HFFc6 (cell line): ENCODE measurements at places on chromosomes 2 and 18. TPM values are rescaled to one million over a fixed set of nuclear protein-coding genes. Genes with fewer than 3 reads are reported as not detected.
A peak's percentile ranks its signal among the peaks of the same experiment; 100 is the strongest.

DNA sequence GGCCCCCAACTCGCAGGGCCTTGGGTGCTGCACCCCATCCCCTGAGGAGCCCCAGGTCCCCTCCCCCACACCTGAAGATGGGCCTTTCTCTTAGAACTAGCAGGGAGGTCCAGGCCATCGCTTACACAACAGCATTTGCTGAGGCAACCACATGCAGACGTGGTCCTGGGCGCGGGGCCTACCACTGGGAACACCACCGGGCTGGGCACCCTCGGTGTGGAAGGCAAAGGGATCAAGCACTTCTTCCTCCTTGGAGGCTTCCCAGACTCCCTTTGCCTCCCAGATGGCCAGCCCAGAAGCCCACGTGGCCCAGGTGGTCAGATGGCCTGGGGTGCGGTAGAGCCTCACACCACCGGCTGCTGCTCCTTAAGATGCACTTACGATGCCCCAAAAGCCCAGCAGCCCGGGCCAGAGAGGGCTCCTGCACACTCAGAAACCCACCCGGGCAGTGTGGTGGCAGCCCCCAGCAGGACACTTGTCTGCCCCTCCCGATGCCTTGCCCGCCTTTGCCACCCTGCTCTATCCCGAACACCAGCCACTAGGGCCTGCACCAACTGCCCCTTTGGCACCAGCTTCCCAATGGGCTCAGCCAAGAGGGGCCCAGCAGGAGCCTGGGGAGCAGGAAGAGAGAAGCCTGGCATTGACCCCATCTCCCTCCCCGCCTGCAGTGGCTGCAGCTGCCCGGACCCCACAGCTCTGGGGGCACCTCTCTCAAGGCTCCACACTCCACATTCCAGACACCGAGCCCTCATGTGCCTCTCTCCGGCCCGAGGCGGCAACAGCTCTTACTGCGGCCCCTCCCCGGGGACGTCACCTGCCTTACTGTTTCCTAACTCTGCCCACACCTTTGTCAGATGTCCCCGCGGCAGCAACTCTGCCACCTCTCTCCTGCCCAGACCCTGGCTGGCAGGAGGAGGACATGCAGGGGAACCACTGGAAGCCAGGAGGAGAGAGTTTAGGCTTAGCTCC, 13.9 kb upstream of the MLPH start:
- peaks cover 44% of the 10 kb centered on the region for H3K4me1 ChIP-seq
- peak overlapping the region; percentile 97 for H3K27ac ChIP-seq

DNA sequence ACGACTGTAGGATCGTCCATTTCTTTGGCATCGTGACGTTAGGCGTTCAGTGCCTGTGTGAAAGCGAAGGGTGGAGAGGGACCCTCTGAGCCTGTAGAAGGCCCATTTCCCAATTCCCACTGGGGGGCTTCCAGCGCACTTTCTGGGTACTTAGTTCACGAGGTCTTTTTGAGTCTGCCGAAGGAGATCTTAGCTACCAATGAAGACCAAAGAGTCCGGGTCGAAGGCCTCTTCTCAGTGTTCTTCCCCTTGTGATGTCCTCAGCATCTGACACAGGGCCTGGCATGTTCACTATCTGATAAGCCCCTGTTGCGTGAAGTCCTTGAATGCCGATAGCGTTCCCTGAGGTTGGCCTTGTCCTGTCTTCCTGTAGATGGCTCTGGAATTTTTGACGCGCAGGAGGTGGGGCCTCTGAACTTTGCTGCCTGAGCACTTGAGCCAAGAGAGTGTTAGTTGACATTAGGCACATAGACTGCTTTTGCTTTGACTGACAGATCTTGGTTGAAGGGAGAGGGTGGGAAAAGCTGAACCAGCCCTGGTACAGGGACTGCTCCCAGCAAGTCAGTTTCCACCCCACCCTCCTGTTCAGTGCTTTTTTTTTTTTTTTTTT, 52.8 kb downstream of the LDLRAD4 start:
- H3K27ac ChIP-seq: no peak overlapping the region
- H3K4me3 ChIP-seq: no peak overlapping the region
- no peaks in the 10 kb centered on the region for H3K4me1 ChIP-seq
- H3K27me3 ChIP-seq: peaks cover 16% of the 10 kb centered on the region
- H3K36me3 ChIP-seq: no peaks in the 10 kb centered on the region

TP53I3 gene
- 50.5 to 63.7 TPM (median 54.8 TPM) in 3 replicates for total RNA-seq

PROC gene
- total RNA-seq: not detected in 3 replicates

LAMA3 gene
- total RNA-seq: 0.60 to 1.6 TPM (median 1.3 TPM) in 3 replicates

GPR55 gene
- total RNA-seq: not detected in 2 replicates

GRCh38 chr2:168096158-168096557, 151.2 kb downstream of the STK39 start:
- H3K36me3 ChIP-seq: peaks cover 12% of the 10 kb centered on the region; the same call in 1 of the 2 replicates
- no peaks in the 10 kb centered on the region for H3K4me1 ChIP-seq
- no peaks in the 10 kb centered on the region; the same call in 1 of the 2 replicates for H3K27me3 ChIP-seq
- H3K4me3 ChIP-seq: no peak overlapping the region

DNA sequence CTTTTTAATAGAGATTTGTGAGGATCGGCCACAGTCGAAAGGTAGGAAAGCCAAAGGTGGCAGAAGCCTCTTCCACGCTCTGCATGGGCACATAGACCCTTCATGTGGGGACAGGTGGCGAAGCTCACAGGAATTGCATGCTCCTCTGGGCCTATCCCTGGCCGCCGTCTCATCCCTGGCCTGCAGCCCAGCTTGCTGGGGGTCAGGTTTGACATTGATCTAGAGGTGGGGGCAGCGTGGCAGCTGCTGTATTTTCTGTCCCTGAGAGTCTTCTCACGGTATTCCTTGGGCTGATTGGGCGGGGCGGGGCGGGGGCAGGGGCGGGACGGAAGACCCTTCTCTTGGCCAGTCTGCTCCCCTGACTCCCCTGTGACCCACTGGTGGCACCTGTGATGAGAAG, 48.9 kb downstream of the STK25 start:
- H3K4me1 ChIP-seq: no peaks in the 10 kb centered on the region
- no peak overlapping the region for H3K27ac ChIP-seq
- no peak for DNase-seq
- no peaks in the 10 kb centered on the region for H3K36me3 ChIP-seq

DNA sequence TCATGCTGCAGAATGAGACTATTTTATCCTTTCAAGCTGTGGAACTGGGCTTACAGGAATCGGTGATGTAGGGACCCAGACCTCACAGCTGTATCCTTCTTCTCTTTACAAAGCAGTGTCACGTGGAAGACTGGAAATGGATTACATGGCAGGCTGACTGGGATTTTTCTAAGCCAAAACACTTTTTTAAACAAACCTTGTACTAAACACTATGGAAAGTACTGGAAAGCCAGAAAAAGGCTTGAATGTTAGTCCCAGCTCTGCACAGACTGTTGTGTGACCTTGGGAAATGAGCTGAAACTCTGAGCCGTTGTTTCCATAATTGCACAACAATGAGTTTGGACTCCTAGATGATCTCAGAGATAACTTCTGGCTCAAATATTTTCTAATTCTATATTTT, 7.6 kb upstream of the ADAM23 start:
- DNase-seq: no peak
- H3K36me3 ChIP-seq: no peaks in the 10 kb centered on the region
- H3K27me3 ChIP-seq: peaks cover 7% of the 10 kb centered on the region
- no peak overlapping the region for H3K27ac ChIP-seq

- peak overlapping the region; percentile 84 for H3K4me3 ChIP-seq
- H3K27ac ChIP-seq: peak overlapping the region; percentile 47; the same call in 1 of the 2 replicates
- H3K4me1 ChIP-seq: peaks cover 15% of the 10 kb centered on the region
- peaks cover 9% of the 10 kb centered on the region for H3K27me3 ChIP-seq
- DNase-seq: no peak
Observed at GRCh38 chr18:35581898-35582641, 530 bp downstream of the GALNT1 start.

DNA sequence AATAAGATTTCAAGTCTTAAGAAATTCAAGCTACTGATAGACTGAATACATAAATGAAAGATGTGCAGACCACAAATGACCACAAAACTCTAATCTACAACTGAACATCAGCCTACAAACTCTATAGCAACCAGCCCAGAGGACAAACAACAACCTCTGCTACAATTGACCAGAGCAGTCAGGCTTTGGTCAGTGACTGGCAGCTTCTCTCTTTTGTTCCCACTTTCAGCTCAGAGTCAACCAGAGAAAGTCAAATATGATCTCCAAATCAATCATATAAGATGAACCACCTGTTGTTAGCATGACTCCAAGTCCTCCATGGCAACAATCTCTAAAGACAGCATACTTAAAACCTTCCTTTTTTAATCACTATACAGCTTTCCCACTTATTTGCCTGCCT, 996.2 kb downstream of the SUCLG1 start:
- H3K4me1 ChIP-seq: no peaks in the 10 kb centered on the region
- no peak overlapping the region for H3K4me3 ChIP-seq
- no peak for DNase-seq
- no peak overlapping the region for H3K27ac ChIP-seq
- H3K36me3 ChIP-seq: no peaks in the 10 kb centered on the region

SCN7A gene
- total RNA-seq: 0.05 TPM in 1 of 3 replicates, not detected in the others

- DNase-seq: no peak
- H3K27me3 ChIP-seq: peaks cover 28% of the 10 kb centered on the region
Observed at GRCh38 chr2:109635426-109636304, 21.5 kb downstream of the SOWAHC start.

FBXO41 gene
- total RNA-seq: 0.60 to 1.6 TPM (median 0.77 TPM) in 3 replicates

GRCh38 chr2:114068438-114068837, 178.5 kb downstream of the ACTR3 start:
- no peak for DNase-seq
- no peak overlapping the region for H3K27ac ChIP-seq
- H3K27me3 ChIP-seq: peaks cover 14% of the 10 kb centered on the region; the same call in 1 of the 2 replicates
- no peaks in the 10 kb centered on the region for H3K4me1 ChIP-seq
- H3K4me3 ChIP-seq: no peak overlapping the region

DNA sequence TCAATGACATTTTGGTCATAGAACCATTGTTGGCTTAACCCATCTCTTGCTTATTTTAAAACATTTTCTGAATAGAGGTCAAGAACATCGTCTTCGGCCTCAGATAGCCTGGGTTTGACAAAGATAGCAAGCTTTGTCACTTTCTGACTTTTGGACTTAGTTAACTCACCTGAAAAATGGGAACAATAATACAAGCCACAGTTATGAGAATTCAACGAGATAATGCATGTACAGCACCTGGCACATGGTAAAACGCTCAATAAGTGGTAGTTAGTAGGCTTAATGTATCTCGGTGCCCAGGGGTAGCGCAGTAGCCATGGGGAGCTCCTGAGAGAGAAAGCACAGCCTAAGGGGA, 446 bp upstream of the COPS7B start:
- no peak for DNase-seq
- peak overlapping the region; percentile 67 for H3K27ac ChIP-seq
- H3K4me3 ChIP-seq: peak overlapping the region; percentile 94
- H3K36me3 ChIP-seq: no peaks in the 10 kb centered on the region
- peaks cover 50% of the 10 kb centered on the region for H3K4me1 ChIP-seq

DNA sequence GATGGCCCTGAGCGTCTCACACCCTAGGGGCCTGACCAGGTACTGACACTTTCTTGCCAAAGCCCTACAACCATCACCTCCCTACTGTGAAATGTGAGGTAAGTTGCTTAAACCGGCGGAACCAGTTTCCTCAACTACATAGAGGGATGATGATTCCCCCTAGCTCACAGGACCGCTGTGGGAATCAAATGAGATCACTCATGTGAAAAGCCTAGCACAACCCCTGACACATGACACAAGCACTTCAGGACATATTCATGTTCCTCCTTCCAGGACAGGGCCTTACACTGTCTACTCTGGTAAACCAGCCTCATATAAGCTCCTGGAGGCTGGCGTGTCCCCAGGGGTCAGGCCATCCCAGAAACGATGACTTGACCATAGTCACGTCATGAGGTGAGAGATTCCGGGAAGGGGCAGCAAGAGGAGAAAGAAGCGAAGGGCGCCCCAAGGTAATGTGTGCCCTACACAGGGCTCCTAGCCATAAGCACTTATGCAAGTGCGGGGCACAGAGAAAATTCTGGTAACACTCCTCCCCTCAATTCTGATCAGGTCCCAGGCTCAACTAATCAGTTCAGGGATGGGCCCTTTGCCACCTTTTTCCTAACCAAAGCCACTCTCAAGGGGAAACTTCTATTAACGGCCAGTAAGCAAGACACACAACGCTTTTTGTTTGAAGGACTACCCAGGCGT, 49.5 kb downstream of the C2orf42 start:
- peaks cover 2% of the 10 kb centered on the region for H3K27me3 ChIP-seq
- H3K4me1 ChIP-seq: peaks cover 38% of the 10 kb centered on the region

DNA sequence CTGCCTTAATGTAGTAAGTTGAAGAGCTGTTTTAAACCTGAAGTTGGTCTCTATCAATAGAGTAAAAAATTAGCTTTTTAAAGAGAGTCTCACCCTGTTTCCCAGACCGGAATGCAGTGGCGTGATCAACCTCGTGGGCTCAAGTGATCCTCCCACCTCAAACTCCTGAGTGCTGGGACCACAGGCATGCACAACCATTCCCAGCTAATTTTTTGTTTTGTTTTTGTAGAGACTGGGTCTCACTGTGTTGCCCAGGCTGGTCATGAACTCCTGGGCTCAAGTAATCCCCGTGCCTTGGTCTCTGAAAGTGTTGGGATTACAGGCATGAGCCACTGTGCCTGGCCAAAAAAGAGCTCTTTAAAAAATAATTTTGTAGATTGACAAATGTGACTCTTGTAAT, 40.3 kb downstream of the CRIM1 start:
- H3K27me3 ChIP-seq: peaks cover 26% of the 10 kb centered on the region
- no peak for DNase-seq
- no peaks in the 10 kb centered on the region; the same call in 1 of the 2 replicates for H3K4me1 ChIP-seq

- H3K4me3 ChIP-seq: no peak overlapping the region
- no peaks in the 10 kb centered on the region for H3K36me3 ChIP-seq
- H3K4me1 ChIP-seq: no peaks in the 10 kb centered on the region
- no peak overlapping the region for H3K27ac ChIP-seq
Observed at GRCh38 chr2:128775217-128775913, 456.7 kb upstream of the HS6ST1 start.

GRCh38 chr2:49113046-49113445, 41.3 kb downstream of the FSHR start:
- no peaks in the 10 kb centered on the region for H3K4me1 ChIP-seq
- H3K4me3 ChIP-seq: no peak overlapping the region
- no peak overlapping the region for H3K27ac ChIP-seq
- H3K27me3 ChIP-seq: no peaks in the 10 kb centered on the region
- no peak for DNase-seq

- no peaks in the 10 kb centered on the region for H3K4me1 ChIP-seq
- no peak overlapping the region for H3K4me3 ChIP-seq
- no peaks in the 10 kb centered on the region; the same call in none of the 2 replicates for H3K27me3 ChIP-seq
Observed at GRCh38 chr2:241948901-241949735, 79.6 kb downstream of the RTP5 start.

KYNU gene
- total RNA-seq: 0.34 TPM in 1 of 2 replicates, not detected in the other

HOXD1 gene
- not detected in 2 replicates for total RNA-seq

- no peak for DNase-seq
- H3K27ac ChIP-seq: no peak overlapping the region
- no peaks in the 10 kb centered on the region for H3K4me1 ChIP-seq
- H3K27me3 ChIP-seq: no peaks in the 10 kb centered on the region
- H3K4me3 ChIP-seq: no peak overlapping the region
Observed at GRCh38 chr2:147365622-147366021, 479.2 kb upstream of the ACVR2A start.
